Ascending aorta (tissue), 2 donors: ENCODE measurements at places on chromosomes 7 and 10.

- no peak for DNase-seq
These were observed 576.6 kb upstream of the C7orf33 start for GRCh38 chr7:148014001-148014400.

DNA sequence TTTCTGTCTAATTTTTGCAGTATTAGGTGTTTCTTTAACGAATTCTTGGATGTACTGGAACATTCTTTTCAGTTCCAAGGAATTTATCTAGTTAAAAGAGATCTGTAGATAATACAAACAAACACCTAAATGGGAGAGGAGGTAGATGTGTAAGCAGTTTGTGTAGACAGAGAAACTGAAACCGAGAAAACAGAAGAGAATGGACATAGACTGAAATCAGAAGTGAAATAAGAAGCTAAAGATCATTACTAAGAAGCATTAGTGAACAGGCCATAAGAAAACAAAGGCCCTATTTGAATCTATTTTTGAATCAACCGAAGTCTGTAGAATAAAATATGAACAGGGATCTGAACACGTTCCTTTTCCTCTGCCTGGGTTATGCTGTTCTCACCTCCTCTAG is 26.5 kb upstream of the TMEM229A start:
- no peak for DNase-seq

DNA sequence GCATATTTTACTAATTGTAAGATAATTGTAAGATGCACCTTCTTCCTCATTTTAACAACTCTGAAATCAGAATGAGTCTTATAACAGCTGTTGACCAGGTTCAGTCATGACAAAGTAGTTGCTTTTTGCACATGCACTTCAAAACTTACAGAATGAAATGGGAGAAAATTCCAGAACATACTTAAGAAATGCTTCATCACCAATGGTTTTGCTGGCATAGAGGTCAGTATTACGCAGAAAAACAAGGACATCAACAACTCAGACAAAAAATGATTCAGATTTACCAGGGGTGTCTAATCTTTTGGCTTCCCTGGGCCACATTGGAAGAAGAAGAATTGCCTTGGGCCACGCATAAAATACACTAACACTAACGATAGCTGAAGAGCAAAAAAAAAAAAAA is 13.3 kb downstream of the COL28A1 start:
- no peak for DNase-seq

GRCh38 chr7:6526997-6527378 is 24.3 kb downstream of the GRID2IP start:
- no peak for DNase-seq

GRCh38 chr10:97319671-97320479 is 804 bp downstream of the FRAT1 start:
- peak; percentile 74 for DNase-seq

DNA sequence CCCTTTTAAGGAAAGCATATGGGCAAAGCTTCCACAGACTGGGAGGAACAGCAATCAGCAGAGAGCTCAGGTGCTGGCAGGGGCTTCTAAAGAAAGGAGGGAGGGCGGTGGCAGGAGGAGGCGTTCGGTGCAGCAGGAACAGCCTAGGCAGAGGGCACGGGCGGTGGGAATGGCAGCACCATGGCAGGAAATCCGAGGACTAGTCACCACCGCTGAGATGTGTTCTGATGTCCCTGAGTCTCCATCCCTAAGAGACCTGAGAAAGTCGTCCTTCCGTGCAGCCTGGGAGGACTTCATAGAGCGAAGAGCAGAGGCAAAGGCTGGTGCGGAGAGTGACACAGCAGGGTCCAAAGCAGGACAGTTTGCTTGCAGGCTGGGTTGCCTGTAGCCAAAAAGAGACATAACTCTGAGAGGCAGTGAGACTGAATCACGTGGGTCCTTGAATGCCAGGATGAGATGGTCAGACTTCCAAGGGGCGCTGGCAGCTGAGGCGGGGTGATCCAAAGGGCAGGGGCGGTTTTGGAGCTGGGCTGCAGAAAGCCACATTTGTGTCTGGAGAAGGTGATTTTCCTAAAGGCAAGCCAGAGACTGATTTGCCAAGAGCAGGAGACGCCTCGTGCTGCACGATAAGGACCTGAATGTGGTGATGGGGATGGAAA is 35.8 kb upstream of the GRID1 start:
- DNase-seq = peak; percentile 69

DNA sequence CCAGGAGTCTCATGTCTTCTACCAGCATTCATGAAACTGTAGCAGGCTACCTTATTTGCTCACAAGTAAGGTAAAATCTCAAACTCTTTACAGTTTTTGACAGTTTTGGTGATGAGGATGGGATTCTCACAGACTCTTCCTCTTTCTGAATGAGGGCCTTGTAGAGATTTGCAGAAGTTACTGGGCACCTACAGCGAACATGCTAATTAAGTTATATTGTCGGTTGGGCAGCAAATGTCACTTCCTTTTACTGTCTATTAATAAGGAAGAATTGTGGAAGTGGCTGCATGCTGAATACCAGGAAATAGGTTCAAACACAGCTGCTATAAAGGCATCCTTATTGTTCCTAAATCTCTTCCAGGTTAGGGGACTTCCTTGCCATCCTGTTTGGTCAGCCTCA is 189.6 kb downstream of the DNAJC1 start:
- no peak for DNase-seq

DNA sequence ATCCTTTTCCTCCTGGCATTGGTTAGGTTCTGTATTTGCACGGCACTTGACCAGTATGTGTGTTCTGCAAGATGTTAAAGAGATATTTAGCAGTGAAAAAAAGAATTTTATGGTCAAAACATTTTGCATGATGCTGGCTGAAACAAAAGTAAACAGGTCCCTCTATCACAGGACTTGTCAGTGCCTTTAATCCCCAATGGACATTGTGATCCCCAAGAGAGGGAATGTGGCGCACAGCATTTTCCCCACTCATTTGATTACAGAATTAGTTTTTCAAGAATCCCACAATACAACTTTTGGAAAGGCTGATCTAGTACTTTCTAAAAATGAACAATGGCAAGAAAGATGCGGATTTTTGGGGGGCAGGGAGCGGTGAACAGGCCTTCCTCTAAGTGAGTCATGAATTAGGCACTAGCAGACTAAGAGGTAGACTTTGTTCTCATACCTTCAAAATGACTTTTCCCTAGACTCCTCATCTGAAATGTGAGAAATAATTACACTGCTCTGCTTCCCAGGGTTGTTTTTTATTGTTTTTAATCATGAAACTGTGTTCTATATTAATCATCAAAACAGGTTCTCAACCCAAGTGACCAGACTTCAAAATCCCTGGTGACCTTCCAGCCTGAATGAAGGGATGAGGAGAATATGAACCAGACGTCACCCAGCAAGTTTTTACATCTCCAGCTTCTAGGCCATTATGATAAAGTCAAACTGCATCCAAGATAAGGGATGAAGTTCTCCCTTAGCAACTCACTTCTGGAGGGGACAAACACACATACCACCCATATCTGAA is 8.6 kb downstream of the FBXW4 start:
- no peak for DNase-seq

GRCh38 chr7:22094413-22095342 is 149.0 kb upstream of the CDCA7L start:
- peak; percentile 58 for DNase-seq

- DNase-seq = no peak
These were observed 622.3 kb downstream of the SUGCT start for GRCh38 chr7:40757109-40757508.

- DNase-seq = no peak
These were observed 128.3 kb downstream of the CUBN start for GRCh38 chr10:17001297-17001744.

DNA sequence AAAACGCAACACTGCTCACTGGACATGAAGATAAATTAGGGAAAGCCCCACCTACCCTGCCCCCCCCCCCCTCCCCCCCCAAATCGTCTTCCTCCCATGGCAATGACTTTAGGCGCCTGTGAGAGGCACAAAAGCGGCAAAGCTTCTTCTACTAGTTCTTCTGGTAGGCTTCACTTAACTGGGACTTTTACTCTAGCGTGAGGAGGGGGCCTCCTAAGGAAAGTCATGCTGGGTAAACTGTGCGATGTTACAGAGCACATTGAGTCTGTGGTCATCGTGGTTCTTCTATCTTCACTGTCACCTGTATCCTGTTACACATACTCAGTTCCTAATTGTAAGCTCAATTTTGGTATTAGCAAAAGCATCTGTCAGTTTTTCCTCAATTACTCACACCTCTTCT is 25.1 kb downstream of the HSPB1 start:
- DNase-seq = no peak

- no peak for DNase-seq
These were observed 22.9 kb downstream of the IKZF1 start for GRCh38 chr7:50327443-50327842.

DNA sequence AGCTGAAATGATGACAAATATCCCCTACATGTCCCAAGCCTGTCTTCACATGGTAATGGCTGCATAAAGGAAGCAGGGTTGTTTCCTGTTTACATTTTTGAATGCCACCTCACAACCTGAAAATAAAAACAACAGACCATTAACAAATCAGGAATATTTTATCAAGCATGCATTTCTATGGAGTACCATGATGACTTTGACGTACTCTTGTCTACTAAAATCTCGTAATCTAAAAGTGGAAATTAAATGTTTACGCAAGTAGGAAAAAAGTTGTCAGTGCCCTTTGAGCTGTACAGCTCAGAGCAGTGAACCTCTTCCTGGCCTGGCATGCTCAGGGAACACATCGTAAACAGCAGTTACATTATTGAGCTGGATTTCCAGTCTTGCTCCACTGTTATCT is 194.1 kb downstream of the INHBA start:
- DNase-seq = no peak

GRCh38 chr7:120792091-120792860 is 65.7 kb downstream of the TSPAN12 start:
- DNase-seq = peak; percentile 75

DNA sequence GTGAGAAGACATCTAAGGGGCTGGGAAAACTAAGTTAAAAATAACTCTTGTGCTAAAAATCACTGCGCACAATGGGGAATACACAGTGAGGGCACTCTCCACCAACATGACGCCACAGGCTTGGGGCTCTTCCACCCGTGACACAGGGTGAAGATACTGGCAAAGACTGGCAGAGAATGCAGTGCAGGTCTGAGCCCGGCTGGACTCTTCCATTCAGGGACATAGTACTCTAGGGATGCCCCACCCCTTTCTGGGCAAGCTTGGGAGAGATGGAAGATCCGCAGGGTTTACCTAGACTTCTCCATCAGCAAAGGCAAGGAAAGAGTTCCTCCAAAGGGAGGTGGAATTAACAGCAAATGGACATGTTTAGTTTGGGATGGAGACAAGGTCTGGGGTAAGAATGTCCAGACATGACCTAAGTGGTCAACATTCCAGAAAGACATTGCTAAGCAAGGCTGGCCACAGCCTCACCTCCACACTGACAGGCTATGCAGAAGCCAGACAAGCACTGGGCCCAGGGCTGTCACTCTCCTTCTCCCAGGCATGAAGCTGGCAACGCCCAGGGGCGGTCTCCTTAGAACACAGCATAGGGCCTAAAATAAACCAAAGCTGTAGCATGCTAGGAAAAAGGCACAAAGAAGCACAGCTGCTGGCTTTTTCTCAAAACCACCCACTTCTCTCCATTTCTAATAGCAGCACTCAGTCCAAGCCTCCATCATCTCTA is 28.1 kb downstream of the XPNPEP1 start:
- peak; percentile 95 for DNase-seq

DNA sequence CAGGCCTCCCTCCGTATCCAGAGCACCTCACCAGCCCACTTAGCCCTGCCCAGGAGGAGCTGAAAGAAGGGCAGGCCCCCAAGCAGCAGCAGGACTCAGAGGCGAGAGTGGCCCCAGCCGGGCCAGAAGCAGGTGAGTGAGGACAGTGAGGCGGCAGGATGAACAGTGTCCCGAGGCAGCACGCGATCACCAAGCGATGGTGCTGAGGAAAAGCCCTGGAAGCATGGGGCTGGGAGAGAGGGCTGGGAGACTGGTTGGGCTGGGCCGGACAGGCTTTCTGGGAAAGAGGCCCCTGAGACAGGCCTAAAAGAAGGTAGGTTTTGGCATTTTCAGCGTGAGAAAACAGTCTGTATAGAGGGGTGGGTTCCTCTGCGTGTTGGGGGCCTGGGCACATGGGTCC is 16.4 kb downstream of the ZNF783 start:
- DNase-seq = no peak

DNA sequence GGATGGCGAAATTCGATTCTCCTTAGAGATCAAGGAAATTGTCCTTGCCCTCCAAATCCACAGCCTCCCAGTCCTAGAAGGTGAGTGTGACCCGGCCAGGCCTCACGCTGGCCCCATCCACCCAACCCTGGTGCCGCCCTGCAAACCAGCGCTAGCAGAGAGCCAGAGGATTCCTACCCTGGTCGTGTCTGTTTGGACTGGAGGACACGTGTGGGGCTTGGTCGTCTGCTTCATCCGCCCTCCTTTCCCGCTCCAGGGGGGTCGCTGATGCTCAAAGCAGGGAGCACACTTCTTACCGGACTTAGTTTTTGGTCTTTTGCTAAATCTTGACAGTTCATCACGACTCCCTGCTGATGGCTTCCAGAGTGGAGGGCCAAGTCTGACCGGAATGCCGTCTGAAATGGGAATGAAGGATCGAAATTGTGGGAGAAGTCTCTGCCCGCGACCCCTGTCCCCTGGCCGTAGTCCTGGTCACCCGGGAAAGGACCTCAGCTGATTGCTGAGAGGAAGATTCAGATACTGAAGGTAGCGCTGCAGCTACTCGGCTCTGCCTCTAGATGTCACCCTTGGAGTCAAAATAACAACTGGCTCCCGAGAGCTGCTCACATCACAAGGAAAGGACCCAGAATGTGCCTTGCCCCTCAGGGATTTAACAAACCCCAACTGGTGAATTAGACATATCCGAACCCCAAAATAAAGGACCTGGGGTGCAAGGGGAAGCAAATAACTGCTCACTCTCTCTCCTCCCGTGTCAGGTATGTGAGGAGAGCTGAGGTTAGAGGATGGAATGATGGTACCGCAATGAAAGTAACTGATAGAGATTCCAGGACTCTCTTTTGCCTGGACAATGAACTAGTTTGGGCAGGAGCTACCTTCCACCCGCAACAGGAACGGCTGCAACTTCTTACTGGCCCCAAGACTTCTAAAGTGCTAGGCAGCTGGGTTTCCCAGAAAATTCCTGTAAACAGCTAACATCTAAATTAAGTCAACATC is 23.5 kb upstream of the ORC5 start:
- DNase-seq = peak; percentile 67

DNA sequence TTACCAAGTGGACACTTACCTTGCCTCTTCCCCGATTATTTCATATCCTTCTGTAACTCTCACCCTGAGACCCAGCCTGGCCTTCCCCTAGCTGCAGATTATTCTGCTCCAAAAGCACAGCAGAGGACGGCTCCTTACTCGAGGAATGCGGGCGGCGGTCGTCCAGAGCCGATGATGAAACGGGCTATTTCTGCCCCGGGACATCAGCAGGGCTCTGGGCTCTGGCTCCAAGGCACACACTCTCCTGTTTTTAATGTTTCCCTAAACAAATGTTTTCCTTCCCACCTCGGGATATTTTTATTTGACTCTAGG is 343 bp upstream of the C10orf71 start:
- DNase-seq = no peak

DNA sequence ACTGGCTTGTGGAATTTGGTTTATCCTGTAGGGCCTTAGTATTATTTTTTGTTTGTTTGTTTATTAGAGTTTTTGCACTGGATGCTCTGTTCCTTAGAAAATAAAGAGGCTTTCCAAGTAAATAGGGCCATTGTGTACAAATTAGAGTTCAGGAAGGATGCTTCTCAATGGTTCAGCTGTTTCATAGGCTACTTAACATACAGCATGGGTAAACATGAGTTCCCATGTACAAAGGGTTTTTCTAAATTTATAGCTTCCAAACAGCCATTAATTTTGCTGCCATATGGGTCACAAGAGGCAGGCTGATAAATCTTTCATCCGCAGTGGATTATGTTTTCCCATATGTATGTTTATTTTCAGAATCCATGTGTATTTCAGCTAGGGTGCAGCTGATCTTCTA is 121.6 kb upstream of the WDR11 start:
- DNase-seq = no peak
